ENCODE measurements at places on chromosomes 12 and 14. TPM values are rescaled to one million over a fixed set of nuclear protein-coding genes. Genes with fewer than 3 reads are reported as not detected.

Gene NXPH4
- 20.0 TPM for total RNA-seq

Gene OR4N5
- not detected for total RNA-seq

Gene AVPR1A
- total RNA-seq: 0.07 TPM

Gene RFX4
- total RNA-seq: not detected

Gene FOS
- total RNA-seq: 50.4 TPM

Gene SLC7A8
- total RNA-seq: 5.3 TPM

Gene DICER1
- total RNA-seq: 38.6 TPM

DNA sequence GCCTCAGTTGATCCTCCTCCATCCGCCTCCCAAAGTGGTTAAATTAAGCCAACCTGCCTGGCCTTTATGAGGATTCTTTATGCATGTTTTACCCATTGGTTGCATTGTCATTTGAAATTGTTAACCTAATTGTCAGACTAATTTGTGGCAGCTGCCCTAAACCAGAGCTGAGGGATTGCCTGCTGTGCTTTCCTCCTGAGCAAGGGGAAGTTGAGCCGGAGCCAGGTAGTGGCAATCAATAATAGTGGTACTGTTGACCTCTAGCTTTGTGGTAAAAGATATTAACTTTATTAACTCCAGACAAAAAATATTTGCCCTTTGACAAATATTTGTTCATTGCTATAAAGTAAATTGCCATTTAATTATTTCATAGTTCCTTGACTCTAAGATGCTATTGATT lies 5.6 kb upstream of the HEBP1 start:
- H3K27me3 ChIP-seq: no peaks in the 10 kb centered on the region
- no peak overlapping the region for H3K4me3 ChIP-seq
- H3K4me1 ChIP-seq: peaks cover 24% of the 10 kb centered on the region
- no peak for DNase-seq
- no peaks in the 10 kb centered on the region for H3K36me3 ChIP-seq
- no peak overlapping the region for H3K27ac ChIP-seq

GRCh38 chr12:71392521-71393145 lies 47.0 kb upstream of the LGR5 start:
- H3K27me3 ChIP-seq: no peaks in the 10 kb centered on the region
- H3K4me1 ChIP-seq: no peaks in the 10 kb centered on the region
- H3K4me3 ChIP-seq: no peak overlapping the region
- no peaks in the 10 kb centered on the region for H3K36me3 ChIP-seq
- H3K27ac ChIP-seq: no peak overlapping the region

GRCh38 chr12:77746096-77746495 lies 84.6 kb upstream of the NAV3 start:
- H3K27ac ChIP-seq: no peak overlapping the region
- H3K27me3 ChIP-seq: no peaks in the 10 kb centered on the region
- DNase-seq: no peak
- H3K4me1 ChIP-seq: no peaks in the 10 kb centered on the region
- H3K36me3 ChIP-seq: no peaks in the 10 kb centered on the region
- no peak overlapping the region for H3K4me3 ChIP-seq

DNA sequence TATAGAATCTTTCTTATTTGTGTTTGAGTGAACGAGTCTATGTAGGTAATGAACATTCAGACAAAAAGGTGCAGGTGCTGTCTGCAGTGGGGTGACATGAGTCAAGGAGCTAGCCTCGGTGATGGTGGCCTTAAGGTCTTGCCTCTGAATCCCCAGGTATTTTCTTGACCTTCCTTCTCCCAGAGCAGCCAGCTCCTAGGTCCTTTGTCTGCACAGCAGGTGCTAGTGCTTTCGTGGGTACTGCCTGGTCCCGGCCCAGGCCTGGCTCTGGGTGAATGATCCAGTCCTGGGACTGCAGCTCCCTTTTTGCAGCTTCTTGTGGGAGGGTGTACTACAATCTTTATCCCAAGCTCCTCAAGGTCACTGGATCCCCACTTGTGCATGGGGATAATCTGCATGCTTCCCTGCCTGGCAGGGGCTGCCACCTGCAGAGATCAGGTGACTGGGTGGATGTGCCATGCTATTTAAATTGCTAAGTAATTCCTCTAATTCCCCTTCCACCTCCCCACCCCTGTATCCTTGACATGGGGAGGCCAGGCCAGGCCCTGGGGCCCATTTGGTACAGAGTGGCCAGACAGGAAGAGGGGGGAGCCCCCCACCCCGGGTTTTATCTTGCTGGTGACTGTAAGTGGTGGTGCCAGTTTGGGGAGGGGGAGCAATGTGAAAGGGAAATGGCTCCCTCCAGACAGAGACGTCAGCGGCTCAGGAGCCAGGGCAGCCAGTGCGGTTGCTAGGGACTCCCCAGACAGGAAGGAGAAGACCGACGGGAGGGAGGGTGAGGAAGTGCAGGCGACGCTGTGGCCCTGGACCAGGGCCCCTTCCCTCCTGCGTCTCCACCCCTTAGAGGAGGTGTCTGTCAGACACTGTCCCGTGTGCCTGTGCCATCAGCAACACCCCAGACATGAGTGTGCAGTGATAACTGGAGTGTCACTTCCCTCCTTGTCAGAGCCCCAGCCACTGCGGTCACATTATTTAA lies 6.7 kb downstream of the VASH1 start:
- no peak overlapping the region for H3K4me3 ChIP-seq
- no peak overlapping the region for H3K27ac ChIP-seq
- H3K4me1 ChIP-seq: peaks cover 5% of the 10 kb centered on the region

DNA sequence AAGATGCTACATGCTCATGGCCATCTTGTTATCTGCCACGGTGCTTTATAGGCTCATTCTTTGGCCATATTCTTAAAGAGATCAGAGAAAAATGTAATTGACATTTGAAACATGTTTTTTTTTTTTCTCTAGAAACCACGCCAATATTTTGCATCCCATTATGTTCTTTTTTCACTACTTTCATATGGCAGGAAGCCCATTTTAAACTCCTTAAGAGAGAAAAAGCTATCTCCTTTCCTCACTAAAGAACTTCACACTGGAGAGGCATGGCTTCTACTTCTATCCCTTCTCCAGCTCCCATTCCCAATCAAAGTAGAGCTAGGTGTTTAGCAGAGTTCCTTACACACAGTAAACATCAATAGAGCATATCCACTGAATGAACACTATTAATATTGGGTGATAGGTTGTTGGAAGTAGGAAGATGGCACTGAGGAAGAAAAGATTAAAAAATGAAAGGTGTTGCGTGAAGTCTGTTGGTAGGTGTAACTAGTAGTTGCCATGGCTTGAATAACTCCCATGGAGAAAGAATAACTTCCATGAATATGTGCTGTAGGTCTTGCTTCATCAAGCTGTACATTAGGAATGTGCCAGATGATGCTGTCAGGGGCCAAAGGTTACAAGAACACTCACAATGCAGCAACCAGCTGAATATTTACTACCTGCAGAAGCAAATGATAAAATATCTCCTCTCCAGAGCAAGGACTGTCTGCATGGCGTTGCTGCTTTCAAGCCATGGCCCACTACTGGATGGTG lies 178.8 kb downstream of the STXBP6 start:
- DNase-seq: no peak
- H3K4me1 ChIP-seq: no peaks in the 10 kb centered on the region
- H3K27me3 ChIP-seq: no peaks in the 10 kb centered on the region
- no peaks in the 10 kb centered on the region for H3K36me3 ChIP-seq

- H3K36me3 ChIP-seq: peaks cover 41% of the 10 kb centered on the region
- no peaks in the 10 kb centered on the region for H3K27me3 ChIP-seq
- no peaks in the 10 kb centered on the region for H3K4me1 ChIP-seq
- DNase-seq: no peak
- no peak overlapping the region for H3K27ac ChIP-seq
- H3K4me3 ChIP-seq: no peak overlapping the region
Measured at GRCh38 chr14:75101491-75101890, 25.4 kb downstream of the NEK9 start.

DNA sequence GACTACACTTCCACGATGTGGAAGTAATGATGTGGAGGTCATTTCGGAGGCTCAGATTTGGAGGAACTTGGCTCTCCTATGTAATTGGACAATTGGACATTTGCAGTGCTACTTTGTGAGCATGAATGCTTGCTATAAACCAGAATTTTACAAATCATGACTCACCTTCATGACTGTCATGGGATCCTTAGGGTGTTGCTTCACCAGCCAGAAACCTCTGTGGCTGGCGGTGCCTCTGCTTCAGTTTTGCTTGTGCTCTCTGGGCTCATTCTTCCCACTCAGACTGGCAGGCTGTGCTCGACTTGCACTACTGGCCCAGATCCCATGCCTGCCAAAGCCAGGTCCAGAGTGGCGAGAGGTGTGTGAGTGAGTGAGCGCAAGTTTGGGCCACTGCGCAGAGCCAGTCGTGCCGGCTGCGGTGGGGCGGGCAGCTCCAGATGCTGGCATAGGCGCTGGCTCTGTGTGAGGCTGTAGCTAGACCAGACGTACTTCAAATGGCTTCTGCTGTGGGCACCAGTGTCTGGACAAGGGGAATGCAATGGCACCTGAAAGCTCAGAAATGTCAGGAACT lies 387.8 kb downstream of the AEBP2 start:
- H3K36me3 ChIP-seq: no peaks in the 10 kb centered on the region
- H3K4me1 ChIP-seq: no peaks in the 10 kb centered on the region
- no peak for DNase-seq
- H3K27ac ChIP-seq: no peak overlapping the region
- H3K27me3 ChIP-seq: no peaks in the 10 kb centered on the region

GRCh38 chr12:108531929-108532848 lies 17.1 kb downstream of the FICD start:
- H3K36me3 ChIP-seq: peaks cover 70% of the 10 kb centered on the region
- no peak for DNase-seq

DNA sequence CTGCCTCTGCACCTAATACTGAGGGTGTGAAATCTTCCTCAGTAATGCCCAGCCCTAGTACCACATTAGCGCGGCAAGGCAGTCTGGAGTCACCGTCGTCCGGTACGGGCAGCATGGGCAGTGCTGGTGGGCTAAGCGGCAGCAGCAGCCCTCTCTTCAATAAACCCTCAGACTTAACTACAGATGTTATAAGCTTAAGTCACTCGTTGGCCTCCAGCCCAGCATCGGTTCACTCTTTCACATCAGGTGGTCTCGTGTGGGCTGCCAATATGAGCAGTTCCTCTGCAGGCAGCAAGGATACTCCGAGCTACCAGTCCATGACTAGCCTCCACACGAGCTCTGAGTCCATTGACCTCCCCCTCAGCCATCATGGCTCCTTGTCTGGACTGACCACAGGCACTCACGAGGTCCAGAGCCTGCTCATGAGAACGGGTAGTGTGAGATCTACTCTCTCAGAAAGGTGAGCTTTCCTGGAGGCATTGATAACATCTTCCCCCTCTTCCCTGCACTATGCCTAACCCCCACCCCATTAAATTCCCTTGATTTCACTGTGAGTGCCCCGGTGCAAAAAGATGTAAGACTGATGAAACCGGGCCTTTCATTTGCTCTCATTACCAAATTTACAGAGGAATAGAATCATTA lies 291.4 kb downstream of the NAV3 start:
- H3K27me3 ChIP-seq: no peaks in the 10 kb centered on the region
- DNase-seq: no peak
- no peak overlapping the region for H3K27ac ChIP-seq
- no peaks in the 10 kb centered on the region for H3K4me1 ChIP-seq
- no peak overlapping the region for H3K4me3 ChIP-seq
- H3K36me3 ChIP-seq: no peaks in the 10 kb centered on the region

DNA sequence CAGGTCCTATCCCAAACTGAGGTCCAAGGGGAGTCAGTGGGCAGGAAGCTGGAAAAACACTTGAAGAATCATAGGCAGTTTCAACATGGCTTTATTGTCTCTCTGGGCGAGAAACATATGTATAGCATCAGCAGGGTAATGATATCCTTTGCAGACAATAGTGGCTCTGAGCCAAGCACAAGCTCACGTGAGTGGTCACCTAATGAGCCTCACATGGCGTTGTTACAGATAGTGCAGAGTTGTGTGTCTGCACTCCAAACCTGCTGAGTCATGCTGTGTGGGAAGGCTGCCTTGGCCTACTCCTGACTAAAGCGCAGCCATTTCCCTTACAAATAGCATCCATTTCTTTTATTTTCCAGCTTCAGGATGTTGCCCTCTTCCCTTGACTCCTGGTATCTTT lies 105.2 kb upstream of the SYT1 start:
- H3K36me3 ChIP-seq: no peaks in the 10 kb centered on the region
- H3K4me1 ChIP-seq: no peaks in the 10 kb centered on the region
- DNase-seq: no peak

DNA sequence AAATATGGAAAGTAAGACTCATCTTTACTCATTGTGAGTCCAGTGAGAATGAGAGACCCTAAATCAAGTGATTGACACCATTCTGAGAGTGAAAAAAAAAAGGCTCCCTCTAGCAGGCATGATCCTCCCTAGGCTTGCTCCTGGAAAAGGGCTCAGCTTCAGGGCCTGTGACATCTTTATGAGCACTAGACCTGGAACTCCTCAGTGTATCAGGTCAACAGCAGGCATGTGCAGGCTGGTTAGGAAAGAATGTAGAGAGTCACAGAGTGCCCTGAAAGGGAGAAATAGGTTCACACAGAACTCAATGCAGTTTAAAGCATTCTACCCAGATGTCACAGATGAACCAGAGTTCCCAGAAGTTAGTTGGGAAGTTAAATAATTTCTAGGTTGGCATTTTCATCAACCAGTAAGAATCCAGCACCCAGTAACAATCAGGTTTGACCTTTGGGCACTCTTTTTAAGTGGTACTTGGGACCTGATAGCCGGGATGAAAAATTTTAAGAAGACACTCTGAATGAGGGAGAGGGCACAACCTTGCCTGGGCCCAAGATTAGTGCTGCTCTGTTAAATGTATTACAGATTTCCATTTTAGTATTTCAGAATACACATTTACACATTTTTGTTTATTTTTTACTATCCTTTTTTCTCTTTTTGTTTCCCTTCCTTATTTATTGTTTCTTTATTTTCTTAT lies 828.8 kb downstream of the C12orf50 start:
- DNase-seq: no peak
- H3K27ac ChIP-seq: no peak overlapping the region
- no peaks in the 10 kb centered on the region for H3K36me3 ChIP-seq
- no peak overlapping the region for H3K4me3 ChIP-seq
- H3K27me3 ChIP-seq: no peaks in the 10 kb centered on the region

Data from HCT116 (cell line).